ENCODE measurements at places on chromosomes 7 and 10. TPM values are rescaled to one million over a fixed set of nuclear protein-coding genes. Genes with fewer than 3 reads are reported as not detected.

Gene MRLN
- not detected for total RNA-seq

GRCh38 chr10:78729366-78729765 is 339.4 kb upstream of the ZMIZ1 start:
- DNase-seq, result no peak

DNA sequence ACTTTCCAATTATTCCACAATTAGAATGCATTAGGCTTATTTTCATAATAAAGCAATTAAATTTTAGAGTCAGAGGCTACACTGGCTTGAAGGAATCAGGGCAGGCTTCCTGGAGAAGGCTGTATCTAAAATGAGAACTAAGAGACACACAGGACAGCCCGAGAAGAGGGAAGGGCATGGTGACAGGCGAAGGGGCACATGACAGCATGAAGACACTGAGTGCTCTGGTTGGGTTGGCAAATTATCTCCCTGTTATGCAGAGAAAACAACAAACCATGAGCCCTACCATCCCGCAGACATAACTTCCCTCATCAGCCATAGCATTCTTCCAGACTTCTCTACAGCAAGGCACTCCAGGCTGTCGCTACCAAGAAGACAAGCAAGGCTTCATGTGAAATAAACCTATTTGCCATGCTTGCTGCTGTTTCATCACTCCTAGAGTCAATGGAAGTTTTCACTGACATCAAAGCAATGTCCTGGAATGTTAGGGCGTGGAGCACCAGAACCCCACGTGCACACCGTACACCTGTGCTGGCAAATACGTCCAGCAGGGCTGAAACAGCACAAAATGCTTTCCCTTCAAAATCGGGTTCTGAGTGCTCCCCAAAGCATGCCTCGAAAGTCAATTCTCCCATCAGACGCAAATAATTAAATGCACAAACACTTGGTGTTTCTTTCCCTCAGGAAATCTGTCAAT is 21.3 kb downstream of the VOPP1 start:
- no peak for DNase-seq

Gene GRM3
- total RNA-seq, result 3.4 TPM

GRCh38 chr7:43771573-43771972 is 13.1 kb downstream of the BLVRA start:
- no peak for DNase-seq

DNA sequence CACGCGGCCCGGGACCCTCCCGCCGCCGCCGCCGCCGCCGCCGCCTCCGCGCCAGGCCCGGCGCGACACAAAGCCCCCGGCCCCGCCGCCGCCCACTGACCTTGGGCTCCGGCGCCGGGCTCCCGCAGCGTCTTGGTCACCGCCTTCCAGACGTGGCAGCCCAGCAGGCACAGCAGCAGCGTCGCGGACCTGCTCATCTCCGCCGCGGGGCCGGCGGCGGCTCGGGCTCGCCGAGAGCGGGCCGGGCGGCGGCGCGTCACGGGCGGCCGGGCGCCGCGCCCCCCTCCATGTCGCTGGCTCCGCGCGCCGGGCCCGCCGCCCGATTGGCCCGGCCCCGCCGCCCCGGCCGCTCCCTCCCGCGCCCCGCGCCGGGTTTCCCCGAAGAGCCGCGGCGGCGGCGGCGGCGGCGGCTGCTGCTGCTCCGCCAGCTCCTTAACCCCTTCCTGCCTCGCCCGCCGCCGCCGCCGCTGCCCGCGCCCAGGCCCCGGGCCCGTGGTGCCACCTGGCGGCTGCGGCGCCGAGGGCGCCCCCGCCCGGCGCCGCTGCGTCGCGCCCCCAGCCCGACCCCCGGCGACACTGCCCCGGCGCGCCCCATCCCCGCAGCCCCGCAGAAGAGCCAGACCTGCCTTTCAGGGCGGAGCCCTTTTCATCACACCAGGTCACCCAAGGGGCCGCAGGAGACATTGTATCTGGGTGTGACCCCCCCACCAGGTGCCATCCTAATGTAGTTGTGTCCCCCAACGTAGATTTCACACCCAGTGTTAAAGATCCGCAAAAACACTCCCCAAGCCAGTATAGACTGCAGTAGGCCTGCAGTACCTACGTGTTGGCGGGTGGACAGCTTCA is at the start of gene FAM171A1:
Gene FAM171A1 (minus strand): TSS at position 434 of the 846 bp plus-strand sequence. CDS start 237 bp downstream, at position 197.
- peak; percentile 80 for DNase-seq

GRCh38 chr10:22831586-22831985 is 96.3 kb upstream of the ARMC3 start:
- DNase-seq, result no peak

GRCh38 chr7:137266764-137267163 is 76.8 kb downstream of the PTN start:
- no peak for DNase-seq

DNA sequence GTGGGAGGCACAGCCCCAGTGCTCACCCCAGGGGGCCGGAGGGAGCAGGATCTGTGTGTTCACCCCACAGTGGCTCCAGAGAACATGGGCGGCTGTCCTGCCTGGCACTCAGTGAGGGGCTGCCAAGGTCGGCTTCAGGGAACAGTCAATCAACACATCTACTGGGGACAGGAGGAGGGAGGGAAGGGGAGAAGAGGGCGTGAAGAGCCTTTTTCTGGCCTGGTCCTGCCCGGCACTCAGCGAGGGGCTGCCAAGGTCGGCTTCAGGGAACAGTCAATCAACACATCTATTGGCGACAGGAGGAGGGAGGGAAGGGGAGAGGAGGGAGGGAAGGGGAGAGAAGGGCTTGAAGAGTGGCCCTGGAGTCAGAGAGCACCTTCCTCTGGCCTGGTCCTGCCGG is 184.9 kb downstream of the ADARB2 start:
- no peak for DNase-seq

DNA sequence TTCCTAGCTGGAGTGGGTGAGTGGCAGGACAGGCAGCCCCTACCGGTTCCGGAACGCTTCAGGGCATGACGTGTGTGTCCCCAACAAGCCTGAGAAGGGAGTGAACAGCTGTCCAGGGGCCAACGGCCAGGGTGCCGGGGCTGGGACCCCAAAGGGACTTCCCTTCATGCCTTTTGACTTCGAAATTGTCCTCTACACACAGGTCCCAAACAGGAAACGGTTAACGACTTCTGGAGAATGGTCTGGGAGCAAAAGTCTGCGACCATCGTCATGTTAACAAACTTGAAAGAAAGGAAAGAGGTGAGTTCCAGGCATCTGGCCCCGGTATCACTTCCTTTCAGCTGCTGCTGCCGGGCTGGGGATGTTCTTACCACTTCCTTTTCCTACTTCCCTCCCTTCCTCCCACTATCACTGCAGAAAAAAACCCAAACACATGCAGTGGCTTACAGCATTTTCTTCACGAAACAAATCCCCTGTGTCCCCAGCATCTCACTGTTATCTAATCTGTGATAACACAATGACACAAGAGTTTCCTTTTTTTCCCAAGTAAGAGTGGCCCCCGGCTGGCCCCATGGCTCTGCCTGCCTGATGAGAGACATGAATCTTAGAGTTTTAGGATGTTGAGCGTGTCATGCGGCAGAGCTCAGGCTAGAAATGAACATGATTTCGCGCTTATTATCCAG is 63.2 kb downstream of the MKI67 start:
- DNase-seq, result no peak

Gene SPDYE11
- total RNA-seq, result not detected

DNA sequence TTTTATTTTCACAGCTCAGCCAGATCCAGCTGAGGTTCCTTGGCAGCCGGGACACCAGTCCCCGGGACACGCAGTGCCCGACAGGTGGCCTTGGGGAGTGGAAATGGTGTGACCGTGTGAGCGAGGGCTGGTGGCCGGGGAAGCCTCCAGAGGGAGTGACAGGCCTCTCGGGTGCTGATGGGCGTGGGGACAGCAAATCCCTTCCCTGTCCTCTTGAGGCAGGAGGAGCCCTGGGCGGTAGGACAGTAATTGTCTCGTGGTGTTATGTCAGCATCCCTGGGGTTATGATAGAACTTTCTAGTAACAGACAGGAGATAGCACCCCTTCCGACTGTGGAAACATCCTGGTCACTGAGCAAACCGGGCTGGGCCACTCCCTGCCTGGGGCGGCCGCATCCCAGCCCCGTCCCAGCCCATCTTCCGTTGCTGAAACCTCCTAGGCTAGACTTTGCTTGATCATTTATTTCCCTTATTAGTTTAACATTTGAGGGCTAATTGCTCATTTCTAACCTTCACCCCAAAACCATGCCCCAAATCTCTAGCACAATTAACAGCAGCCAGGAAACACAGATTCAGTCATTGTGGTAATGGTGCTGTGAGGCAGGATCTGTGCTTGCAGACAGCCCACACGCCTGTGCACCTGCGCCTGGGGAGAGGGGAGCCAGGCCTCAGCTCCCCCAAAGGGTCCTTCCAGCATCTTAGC is 63.3 kb downstream of the ELFN1 start:
- no peak for DNase-seq

Gene RAMP3
- total RNA-seq, result 0.88 TPM

DNA sequence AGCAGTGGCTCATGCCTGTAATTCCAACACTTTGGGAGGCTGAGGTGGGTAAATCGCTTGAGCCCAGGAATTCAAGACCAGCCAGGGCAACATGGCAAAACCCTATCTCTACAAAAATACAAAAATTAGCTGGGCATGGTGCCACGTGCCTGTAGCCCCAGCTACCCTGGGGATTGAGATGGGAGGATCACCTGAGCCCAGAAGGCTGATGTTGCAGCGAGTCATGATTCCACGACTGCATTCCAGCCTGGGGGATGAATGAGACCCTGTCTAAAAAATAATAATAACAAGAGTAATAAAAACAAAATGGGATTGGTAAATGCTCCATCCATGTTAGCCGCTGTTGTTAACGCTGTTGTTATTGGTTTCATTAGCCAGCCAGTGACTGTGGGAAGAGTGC is 1.3 kb upstream of the HKDC1 start:
- DNase-seq, result no peak

DNA sequence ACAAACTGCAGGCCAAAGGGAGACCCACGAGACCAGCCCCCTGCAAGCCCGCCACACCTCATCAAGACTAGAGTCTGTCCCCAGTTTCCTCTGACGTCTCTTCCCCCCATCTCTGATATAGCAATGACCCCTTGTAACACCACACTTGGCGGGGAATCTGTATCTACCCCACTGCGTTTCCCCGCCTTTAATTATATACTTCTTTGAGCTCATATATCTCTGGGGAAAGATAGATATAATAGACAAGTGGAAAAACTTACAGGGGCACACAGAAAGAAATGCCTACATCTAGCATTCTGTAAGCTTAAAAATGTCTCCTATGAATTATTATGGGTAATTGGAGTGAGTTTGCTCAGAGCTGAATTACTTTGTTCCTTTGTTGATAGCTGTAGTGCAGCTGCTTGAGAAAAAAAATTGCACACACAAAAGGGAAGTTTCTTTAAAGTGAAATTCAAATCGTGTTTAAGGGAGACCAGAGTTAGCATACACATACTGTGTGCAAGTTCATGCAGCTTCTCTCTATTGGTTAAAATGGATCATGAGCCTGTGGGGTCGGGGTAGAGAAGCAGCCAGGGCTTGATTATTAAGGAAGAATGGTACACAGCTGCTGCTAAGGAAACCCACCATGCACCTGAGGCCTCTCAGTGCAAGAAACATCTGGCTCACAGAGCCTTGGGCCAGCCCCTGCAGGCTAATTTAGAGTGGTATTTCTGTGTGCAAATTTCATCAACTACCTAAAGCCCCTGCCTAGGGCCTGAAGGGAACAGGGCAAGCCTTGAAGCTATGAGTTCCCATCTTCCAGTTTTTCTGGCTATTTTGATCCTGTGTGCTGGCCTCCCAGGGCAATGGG is 32.5 kb downstream of the CDCA7L start:
- DNase-seq, result no peak

Gene EN2
- total RNA-seq, result not detected

Gene ZNF248
- total RNA-seq, result 9.7 TPM

DNA sequence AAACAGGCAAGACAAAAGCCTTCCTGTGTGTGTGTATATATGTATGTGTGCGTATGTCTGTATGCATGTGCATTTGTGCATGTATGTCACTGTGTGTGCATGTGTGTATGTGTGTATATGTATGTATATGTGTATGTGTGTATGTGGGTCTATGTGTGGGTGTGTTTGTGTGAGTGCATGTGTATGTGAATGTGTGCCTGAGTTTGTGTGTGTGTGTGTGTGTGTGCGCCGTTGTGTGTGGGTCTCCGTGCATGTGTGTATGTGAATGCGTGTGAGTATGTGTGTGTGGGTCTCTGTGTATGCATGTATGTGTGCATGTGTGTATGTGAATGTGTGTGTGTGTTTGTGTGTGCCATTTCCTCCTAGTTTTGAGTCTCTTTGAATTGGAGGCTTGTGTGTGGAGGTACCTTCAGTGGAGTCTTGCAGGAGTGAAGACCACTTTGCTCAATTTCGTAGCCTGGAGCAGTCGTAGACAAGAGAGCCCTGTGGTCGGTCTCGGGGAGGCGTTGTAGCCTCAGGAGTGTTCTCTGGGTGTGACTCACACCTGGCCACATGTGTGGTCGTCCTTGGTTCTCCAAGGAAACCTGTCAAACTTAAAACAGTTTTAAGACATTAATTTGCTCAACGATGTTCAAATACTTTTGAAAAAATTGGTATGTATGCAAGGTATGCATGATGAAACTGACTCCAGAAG is 28.1 kb downstream of the INPP5A start:
- DNase-seq, result no peak

Gene PTPRZ1
- total RNA-seq, result 135 TPM
